COLO829 (cell line): ENCODE measurements at places on chromosomes 12 and 14.

- DNase-seq: no peak
Measured at GRCh38 chr14:20563971-20564370, 3.1 kb upstream of the RNASE9 start.

DNA sequence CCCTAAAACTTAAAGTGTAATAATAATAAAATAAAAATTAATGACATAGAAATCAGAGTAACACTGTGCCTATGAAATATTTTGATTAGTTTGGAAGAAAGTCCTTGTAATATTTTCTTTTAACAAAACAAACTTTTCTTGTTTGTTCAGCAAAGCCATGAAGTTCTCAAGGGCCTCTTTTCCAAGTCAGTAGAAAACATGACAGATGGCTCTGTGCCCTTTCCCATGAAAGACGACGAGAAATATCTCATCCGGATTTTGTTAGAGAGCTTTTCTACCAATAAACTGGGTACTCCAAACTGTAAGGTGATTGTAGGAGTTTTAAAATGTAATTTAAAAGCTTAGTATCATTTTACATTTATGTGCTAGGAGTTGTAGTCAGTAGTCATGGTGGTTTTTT, 54.5 kb upstream of the ASPG start:
- DNase-seq: no peak

GRCh38 chr14:105847400-105847799, 321.0 kb downstream of the TMEM121 start:
- DNase-seq: no peak

DNA sequence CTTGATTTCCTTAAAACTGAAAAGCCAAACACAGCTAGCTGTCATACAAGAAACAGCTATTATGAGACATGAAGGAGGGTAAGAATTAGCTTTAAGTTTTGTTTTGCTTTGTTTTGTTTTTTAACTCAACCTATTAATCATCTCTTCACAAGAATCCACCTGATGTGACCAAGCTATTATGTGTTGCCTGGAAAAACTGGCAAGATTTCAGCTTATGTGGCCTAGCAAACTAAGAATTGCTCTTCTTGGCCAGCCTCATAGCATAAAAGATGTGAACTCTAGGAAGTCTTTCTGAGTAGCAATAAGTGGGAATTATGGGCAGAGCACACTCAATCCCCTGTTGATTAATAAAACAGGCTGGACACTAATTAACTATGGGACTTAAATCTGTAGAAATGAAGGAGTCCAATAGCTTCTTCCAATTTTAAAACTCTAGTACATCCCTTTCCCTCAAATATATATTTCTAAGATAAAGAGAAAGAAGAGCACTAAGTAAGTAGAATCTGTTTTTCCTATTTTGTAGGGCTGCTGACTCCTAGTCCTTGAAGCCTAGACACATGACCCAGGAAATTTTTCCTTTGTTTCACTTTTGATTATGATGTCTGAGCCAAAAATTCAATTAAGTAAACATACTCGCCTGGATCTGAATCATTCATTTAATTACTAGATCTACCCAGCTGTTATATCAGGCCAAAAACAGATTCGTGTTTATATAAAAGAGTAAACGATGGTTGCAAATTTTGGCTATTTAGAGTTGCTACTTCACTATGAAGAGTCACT, 75.7 kb downstream of the GTF2A1 start:
- DNase-seq: no peak

- DNase-seq: no peak
Measured at GRCh38 chr12:114903083-114903691, 219.2 kb upstream of the TBX3 start.

DNA sequence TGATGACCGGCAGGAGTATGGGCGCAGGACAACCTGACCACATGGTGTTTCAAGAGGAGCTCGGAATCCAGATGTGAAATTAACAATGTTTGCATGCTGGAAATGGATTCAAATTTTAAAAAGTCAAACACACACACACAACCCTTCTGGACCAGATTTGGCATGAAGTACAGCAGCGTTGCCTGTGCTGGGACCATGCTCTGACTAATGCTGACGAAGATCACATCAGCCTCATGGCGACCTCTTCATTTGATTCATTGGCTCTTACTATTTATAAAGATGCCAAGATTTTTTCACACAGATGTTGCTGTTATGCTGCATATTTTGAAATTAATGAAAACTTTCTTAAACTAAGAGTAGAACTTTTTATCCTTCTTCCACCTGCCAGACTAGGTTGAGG, 926.6 kb upstream of the TMEM132C start:
- no peak for DNase-seq

DNA sequence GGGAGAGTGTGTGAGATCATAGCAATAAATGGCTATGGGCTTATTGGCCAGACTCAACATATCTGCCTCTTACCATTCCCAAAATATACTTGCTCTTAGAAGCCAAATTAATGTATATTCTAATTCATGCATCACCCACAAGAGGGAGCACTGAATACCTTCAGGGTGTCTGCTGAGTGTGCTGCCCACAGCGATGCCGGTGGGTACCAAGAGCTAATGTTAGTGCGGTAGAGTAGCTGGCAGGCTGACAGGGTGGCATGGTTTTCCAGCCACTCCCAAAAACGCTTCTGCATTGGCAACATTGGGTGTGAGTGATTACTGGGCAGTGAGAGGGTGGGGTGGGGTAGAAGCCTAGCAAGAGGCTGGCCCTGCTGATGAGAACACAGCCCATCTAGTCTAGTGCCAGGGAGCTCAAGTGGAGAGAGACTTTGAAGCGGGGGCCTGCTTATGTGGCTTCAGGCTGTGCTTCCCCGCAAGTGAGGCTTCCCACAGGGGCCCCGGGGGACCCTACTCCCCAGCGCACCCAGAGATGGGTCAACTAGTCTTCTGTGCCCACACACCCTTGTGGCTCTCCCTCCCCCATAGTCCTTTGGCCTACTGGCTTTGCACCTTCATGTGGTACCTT, 9.2 kb upstream of the PLEKHD1 start:
- peak; percentile 21 for DNase-seq

- peak; percentile 20 for DNase-seq
Measured at GRCh38 chr14:65832431-65833266, 420.1 kb downstream of the FUT8 start.

DNA sequence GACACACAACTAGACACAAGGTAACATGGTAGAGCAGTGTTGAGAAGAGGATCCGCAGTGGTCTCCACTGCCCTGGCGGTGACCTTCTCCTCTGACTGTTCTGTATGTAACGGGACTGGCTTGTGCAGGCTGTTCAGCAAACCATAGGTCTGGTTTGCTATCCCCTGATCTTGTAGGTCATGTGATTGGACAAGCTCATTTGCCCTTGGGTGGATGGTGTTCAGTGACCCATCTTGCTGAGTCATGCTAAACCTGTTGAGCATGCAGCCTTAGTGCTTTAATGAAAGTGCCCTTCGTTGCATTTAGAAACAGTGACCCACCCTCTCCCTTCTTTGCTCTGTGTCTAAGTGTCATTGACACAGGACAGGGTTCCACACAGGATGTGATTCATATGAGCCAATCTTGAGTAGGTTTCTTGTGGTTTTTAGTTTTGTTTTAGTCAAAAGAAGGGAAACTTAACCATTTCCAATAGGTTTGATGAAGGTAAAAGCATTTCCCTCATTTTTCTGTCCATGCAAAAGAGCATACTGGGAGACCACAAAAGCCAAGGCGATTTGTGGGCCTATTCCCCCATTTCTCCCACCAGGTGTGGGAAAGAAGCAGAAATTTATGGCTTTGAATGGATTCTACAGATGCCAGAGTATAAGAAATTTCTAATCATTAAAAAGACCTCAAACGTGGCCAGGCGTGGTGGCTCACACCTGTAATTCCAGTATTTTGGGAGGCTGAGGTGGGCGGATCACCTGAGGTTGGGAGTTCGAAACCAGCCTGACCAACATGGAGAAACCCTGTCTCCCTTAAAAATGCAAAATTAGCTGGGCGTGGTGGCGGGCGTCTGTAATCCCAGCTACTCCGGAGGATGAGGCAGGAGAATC, 32.6 kb upstream of the HIF1A start:
- peak; percentile 50 for DNase-seq

DNA sequence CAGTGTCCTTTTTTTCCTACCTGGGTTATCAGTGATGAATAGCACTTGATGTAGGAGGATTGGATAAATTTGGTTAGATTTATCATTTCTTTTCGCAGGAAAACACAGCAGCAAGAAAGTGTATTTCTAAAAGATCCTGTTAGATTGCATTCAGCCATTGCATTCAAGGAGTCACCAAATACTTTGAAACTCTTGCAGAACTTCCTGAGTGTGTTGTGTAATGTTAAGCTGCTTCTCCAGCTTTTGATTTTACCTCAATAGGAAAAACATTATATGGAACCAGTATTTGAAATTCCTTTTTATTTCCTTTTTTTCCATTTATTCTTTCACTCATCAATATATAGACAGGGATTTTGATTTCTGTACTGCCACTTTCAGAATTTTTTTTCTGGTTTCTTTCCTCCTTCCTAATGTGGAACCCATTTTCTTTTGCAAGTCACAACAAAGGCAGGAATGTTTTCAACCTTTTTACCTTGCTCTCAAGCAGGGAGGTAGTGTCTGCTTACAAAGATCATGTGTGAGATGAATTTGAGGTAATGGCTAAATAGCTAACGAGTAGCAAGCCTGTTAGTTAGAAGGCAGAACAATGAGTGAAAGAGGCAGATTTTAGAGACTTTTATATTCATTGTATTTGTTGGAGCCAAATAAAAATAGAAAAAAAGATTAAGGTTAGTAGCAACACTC, 56.2 kb downstream of the PPHLN1 start:
- DNase-seq: no peak

DNA sequence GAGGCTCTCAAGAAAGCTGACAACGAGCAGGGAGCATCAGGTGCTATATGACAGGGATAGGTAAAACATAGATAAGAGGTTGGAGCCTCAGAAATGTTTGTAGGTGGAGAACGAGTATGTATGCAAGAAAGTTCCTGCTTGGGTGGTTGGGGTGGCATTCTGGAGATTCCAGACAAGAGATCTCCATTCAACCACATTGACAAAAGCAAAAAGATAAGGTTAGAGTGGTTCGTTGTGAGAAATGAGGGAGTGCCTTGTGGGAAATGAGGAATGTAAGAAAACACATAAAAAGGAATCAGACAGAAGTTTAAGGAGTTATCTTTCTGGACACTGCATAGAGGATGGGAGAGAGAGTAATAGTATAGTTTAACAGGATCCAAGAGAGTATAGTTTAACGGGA, 290.3 kb downstream of the DPF3 start:
- DNase-seq: no peak

- DNase-seq: no peak
Measured at GRCh38 chr12:53482626-53483168, 16.6 kb downstream of the MAP3K12 start.

DNA sequence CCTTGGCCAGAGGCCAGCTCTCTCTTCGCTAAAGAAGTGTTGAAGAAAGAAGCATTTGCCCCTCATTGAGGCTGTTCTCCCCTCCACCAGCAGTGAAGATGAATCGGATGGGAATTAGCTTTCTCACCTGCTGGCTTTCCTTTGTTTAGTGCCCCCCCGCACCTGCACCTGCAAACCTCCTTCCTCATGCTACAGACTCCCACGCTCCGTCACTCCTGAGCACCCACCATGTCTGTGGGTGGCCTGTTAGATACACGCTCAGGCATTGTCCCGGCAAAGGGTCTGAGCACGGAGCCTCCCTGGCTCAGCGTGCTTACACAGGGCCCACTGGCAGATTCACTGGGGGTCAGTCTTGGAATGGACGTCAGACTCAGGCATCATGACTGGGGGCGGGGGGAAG, 121.6 kb downstream of the GLT1D1 start:
- DNase-seq: no peak

DNA sequence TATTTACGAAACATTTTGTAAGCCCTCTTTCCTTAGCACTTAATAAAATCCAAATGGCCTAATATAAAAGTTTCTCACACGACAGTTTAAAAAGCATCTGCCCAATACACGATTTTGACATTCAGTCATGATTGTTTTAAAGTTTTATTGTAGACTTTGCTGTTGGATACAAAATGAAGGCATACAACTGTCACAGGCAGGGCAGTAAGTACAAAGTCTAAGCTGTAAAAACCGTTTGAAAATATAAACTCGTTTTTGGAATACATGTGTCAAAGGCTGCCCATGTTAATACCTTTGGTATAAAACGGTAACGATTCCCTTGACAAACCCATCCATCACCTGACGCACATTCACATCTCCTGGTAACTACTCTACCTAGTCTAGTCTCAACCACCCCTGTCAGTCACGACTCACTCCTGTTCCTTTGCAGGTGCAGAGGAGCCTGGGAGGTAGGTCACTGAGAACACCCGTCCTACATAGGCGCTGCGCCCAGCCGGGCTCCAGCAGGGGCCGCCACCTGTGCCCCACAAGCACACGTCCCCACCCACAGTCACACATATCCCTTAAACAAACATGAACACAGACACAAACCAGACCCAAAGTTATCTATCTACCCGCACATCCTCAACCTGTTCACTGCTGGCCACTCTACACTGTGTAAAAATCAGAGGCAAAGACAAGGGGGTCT, 27.1 kb downstream of the KCTD10 start:
- DNase-seq: no peak

DNA sequence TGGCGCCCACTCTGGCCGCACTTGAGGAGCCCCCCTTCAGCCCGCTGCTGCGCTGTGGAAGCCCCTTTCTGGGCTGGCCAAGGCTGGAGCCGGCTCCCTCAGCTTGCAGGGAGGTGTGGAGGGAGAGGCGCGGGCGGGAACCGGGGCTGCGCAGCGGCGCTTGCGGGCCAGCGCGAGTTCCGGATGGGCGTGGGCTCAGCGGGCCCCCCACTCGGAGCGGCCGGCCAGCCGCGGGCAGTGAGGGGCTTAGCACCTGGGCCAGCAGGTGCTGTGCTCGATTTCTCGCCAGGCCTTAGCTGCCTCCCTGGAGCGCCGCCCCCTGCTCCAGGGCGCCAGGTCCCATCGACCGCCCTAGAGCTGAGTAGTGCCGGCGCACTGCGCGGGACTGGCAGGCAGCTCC, 8.0 kb upstream of the VWF start:
- no peak for DNase-seq

DNA sequence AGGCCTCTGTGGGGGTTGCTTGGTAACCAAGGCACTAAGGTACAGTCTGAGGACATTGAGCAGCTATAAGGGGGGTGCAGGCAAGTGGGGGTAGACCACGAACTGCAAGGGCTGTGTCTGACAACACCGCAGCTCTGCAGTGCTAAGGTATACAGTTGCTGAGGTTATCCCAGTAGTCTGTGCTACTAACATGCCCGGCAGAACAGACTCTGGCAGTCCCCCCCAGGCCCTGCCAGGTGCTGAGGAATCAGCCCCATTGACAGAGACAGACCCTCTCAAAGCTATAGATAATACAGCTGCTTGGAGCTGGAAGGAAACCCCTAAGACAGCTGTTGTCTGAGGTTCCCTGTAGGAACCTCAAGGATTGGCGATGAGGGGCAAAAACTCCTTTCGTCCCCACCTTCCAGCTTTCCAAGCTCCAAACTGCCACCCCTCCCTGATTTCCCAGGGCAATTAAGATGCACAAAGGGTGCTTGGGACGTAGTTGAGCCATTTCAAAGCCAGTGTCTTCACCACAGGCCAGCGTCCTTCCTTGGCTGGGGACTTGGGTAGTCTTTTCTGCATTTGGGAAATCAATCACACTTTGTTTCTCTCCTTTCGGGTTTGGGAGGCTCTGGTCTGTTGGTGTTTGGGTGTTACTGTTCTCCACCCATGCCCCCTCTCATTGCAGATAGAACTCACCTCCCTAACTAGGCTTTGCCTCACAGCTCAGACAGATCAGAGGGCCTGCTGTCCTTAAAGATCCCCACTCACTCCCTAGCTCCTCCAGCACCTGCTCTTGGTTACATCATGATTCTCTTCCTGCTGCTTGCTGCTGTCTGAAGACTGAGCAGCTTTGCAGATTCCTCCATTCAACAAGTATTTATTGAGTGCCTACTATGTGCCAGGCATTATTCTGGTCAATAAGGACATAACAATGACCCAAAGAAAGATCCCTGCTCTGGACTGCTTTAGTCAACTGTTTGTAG, 2.0 kb upstream of the MYH7 start:
- no peak for DNase-seq

- no peak for DNase-seq
Measured at GRCh38 chr12:126719912-126720705, 1546.9 kb upstream of the TMEM132C start.
